ENCODE measurements at places on chromosomes 6 and 20.

- DNase-seq: no peak
Observed at GRCh38 chr20:50953821-50954220, 4.5 kb downstream of the DPM1 start.

DNA sequence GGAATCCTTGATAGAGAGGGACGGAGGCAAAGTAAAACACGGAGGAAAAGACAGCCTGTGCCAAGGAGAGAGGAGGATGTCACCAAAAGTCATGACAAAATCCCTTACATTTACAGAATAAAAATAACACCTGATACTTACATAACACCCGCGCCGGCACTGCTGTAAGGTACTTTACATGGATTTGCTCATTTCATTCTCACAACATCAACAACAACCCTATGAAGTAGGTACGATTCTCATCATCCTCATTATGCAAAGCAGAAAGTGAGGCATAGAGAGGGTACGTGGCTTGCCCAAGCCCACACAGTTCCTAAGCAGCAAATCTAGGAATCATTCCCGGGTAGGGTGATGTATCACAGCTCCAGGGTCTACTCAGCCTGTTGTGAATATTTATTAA lies 67.6 kb upstream of the NFATC2 start:
- no peak for DNase-seq

DNA sequence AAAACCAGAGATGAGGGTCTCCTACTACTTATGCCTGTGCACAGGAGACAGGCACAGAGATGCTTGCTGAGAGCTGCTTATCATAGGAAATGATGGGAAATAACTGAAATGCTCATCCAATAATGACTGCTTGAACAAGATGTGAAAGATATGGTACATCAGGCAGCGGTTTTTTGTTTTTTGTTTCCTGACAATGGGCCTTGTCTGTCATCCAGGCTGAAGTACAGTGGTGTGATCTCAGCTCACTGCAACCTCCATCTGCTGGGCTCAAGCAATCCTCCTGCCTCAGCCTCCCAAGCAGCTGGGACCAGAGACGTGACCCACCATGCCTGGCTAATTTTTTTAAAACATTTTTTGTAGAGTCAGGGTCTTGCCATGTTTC lies 1.2 kb upstream of the RIPOR3 start:
- no peak for DNase-seq

DNA sequence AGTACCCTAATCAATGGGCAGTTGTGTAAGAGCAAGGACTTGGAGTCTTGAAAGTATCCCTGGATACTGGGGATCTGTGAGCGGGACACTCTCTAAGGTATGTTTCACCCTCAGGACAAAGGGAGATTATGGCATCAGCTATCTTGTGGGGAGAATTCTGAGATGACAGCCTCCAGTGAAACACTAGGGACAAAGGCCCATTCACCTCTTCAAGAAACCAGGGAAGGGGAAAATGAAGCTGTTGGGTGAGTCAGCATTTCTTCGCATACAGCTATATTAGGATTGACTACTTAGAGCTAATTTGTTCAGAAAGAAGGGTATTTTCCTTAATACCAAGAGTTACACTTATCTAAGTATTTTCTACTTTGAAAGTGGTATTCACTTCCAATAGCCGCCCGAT lies 35.9 kb downstream of the OPN5 start:
- DNase-seq: no peak

GRCh38 chr6:150761771-150762170 lies 103.7 kb upstream of the MTHFD1L start:
- no peak for DNase-seq

DNA sequence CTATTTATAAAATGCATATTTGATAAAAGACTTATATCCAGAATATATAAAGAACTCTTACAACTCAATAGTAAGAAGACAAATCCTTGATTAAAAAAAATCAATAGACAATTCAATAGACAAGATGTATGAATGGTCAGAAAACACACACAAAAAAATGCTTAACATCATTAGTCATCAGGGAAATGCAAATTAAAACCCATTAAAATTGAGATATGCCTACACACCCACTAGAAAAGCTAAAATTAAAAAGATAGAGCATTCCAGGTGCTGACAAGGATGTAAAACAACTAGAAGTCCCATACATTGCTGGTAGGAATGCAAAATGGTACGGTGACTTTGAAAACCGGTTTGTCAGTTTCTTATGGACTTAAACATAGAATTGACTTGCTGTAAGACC lies 127.1 kb downstream of the TFAP2B start:
- no peak for DNase-seq

GRCh38 chr6:134291156-134291555 lies 26.8 kb downstream of the SGK1 start:
- no peak for DNase-seq

DNA sequence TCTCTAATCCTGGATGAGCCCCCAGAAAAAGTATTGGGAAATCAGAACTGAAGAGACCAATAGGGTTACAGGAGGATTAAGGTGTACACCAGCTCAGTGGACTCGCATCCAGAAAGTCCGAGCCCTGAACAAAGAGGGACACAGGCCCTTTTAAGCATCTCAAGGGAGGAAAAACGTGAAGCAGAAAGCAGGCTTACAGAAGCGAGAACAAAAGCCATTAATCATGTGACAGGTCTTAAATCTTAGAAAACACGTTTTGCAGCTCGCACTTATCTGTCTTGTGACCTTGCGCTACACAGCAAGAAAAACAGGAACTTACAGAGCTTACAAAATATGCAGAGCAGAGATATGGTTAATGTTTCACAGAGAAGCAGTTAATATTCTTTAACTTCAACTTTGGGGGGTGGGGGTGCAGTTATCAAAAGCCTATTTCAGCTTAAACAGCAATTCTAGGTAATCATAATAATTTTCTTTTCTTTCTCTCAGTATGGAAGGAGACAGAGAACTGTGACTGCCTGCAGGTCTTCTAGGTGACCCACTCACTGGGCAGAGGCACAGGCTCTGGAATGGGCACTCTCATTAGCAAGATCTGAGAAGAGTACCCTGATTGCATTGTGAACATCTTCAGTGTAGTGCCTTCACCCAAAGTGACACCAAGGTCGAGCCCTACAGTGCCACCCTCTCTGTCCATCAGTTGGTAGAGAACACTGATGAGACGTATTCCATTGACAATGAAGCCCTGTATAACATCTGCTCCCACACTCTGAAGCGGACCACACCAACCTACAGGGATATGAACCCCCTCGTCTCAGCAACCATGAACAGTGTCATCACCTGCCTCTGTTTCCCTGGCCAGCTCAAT lies 65.0 kb upstream of the MOCS1 start:
- DNase-seq: no peak

- DNase-seq: no peak
Observed at GRCh38 chr20:48186915-48187314, 401.6 kb upstream of the SULF2 start.

GRCh38 chr6:148457137-148457842 lies 114.7 kb downstream of the SASH1 start:
- no peak for DNase-seq

DNA sequence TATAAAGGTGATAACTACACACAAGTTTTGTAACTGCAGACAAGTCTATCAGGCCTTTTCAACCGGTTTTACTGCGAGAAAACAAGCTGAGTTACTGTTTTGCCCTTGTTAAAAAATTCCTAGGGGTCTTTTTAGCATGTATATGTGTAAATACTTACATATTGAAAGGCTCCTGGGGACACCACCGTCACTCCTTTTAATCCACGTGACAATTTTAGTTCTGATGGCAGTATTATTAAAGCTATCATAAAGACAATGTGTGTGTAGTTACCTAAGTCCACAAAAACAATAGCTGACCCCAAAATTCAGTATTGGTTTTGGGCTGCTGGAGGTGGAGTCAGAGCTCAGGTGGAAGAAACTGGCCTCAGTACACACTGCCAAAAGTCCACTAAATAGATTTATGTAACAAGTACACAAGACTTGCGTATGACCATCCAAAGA lies 41.3 kb upstream of the HFE start:
- DNase-seq: no peak

DNA sequence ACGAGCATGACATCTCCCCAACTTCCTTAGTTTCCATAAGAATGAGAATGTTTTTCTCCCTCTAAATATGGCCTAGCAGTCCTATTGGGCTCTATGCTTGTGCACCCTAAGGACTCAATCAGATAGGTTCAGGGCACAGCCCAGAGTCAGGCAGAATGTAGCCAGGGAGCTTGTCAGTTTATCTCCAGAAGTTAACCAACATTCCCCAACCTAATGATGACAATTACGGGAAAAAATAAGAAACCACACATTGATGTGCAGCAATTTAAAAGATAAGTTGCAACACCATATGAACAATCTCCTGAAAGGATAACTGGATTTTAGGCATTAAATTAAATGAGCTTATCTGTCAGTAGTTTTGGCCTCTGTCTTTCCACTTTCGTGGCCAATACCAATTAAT lies 71.1 kb downstream of the HDDC2 start:
- no peak for DNase-seq

- no peak for DNase-seq
Observed at GRCh38 chr6:140041056-140041455, 666.6 kb upstream of the CITED2 start.

- DNase-seq: no peak
Observed at GRCh38 chr6:3820563-3820962, 28.6 kb upstream of the FAM50B start.

DNA sequence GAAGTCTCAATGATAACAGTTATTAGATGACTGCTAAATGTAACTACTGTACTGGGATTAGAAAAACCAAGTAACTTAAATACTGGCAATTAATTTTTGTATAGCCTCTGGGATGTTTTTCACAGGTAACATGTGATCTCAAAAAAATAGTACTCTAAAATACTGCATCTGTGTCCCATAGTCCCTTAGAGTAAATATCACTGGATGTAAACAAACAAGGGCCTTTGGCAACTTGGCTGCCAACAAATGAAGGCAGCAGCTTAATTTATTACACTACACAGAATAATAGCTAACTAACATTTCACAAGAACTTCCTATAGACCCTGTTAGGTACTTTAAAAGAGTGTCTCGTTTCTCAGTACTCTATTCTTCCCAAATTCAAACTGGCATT lies 14.0 kb downstream of the ARHGAP18 start:
- DNase-seq: no peak

DNA sequence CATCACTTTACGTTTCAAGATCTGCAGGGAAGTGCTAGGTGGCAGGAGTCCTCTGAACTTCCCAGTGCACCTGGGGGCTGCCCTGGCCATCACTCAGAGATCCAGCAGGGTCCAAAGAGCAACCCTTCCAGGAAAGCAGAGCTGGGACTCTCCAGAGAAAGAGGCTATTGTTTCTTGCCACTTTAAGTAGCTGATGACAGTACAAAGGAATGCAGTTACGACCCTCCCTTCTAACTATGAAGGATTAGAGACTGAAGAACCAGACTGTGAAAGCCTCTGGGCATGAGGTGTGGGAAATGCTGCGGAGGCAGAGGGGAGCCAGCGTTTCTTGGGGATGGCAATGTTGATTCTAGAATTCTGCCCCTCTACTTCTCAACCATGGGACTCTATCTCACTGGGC lies 189.1 kb upstream of the SUPT3H start:
- no peak for DNase-seq

DNA sequence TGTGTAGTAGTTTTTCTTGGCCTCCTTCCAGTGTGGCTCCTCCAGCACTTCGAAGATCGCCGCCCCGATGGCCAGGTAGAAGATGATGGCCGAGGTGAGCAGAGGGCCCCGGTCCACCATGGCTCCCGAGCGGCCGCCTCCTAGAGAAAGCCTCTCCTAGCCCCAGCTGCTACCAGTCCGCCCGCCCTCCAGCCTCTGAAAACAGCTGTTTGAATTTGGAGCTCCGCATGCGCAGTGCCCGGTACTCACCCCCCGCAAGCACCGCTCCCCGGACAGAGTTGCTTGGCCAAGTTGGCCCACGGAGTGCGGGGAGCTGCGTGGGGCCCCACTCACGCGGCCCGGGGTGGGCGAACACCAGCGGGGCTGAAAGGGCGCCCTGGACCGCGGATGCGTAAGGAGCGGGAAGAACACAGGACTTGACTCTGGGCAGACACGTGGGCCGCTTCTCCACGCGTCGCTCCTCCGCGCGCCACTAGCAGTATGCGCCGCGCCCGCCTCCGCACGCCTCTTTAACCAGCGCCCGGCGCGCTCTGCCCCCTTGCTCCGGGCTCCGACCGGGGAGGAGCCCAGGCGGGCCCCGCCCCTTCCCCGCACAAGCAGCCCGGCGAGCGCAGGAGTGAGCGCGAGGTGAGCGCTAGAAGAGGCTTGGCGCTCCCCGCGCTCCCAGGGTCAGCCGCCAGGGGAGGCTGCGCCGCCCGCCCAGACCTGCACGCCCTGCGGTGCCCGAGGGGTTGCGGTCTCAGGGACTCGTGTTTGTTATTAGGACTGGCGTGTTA lies at the start of gene KCNK5:
TSS of gene KCNK5 (minus strand) at position 484 of the 776 bp plus-strand sequence. CDS start at position 120, 364 bp downstream.
- peak; percentile 17 for DNase-seq

- DNase-seq: no peak
Observed at GRCh38 chr6:111707773-111708172, 102.1 kb upstream of the TRAF3IP2 start.

DNA sequence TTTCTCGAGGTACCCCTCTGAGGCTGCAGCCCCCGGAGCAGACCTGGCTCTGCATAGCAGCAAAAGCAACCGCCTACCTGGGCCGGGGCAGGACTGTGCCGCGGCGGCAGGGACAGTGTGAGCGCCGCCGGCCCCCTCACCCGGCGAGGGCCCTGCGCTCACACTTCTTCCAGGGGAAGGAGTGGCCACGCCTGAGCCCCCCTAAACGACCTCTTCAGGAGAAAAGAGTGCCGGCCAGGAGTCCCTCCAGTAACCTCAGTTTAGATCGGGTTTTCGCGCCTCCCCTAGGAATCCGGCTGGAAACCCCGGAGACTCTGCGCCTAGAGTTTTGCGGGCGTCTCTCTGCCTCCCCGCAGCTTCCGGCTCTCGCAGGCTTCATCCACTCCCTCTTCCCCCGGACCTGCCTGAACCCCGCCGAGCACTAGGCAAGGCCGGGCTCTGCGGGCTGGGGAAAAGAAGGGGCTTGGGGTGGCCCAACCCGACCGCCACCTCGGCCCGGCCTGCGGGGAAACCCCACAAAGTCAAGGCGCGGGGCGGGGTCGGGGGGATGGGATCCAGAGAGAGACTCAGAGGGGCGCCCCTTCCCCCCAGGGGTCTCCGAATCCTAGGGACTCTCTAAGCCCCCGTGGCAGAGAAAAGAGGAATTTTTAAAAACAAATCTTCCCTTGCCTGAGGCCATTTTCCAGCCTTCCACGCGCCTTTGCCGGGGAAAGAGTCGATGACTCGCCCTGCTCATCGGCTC lies 558 bp downstream of the LINC00237 start:
- DNase-seq: no peak

DNA sequence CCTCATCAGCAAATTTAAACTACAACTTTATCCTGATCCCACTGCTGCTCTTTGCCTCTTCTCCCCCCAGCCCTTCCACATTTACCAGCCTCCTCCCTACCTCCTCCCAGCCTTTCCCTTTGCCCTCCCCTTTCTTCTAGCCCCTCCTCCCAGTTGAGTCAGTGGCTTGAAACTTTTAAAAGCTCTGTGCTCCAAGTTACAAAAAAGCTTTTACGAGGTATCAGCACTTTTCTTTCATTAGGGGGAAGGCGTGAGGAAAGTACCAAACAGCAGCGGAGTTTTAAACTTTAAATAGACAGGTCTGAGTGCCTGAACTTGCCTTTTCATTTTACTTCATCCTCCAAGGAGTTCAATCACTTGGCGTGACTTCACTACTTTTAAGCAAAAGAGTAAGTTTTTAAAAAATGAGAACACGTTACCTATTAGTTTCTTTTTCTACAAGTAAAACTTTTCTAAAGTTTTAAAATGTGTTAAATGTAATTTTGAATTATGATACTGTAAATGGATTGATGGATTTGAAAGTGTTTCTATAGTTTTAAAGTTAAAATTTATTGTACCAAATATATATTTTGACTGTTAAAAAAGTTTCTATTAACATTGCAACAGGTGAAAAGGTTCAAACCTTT lies at the start of gene GJA1:
TSS of gene GJA1 (plus strand) at position 203 of the 626 bp plus-strand sequence. CDS start 11,202 bp downstream, outside the sequence.
- no peak for DNase-seq

GRCh38 chr6:162200041-162200440 lies 527.5 kb downstream of the PRKN start:
- DNase-seq: no peak

All from activated CD4-positive, CD25-positive, alpha-beta regulatory T cell (primary cell).